Activated T-cell treated with anti-CD3 and anti-CD28 coated beads, Interleukin-2, amount 50 U/mL, for 72 hours (primary cell): ENCODE measurements at places on chromosomes 7 and 10. TPM values are rescaled to one million over a fixed set of nuclear protein-coding genes. Genes with fewer than 3 reads are reported as not detected.

The CPA2 gene
- total RNA-seq: not detected

The RALA gene
- total RNA-seq: 38.4 TPM

The ZMIZ2 gene
- total RNA-seq: 101 TPM

The BTBD16 gene
- total RNA-seq: not detected

The ZNF804B gene
- total RNA-seq: not detected

The PON1 gene
- total RNA-seq: 0.65 TPM

The PNLIPRP2 gene
- total RNA-seq: not detected

The HOXA6 gene
- total RNA-seq: not detected

The FFAR4 gene
- total RNA-seq: not detected

The SPDYE6 gene
- not detected for total RNA-seq
